ENCODE measurements at places on chromosomes 4 and X. TPM values are rescaled to one million over a fixed set of nuclear protein-coding genes. Genes with fewer than 3 reads are reported as not detected.

DNA sequence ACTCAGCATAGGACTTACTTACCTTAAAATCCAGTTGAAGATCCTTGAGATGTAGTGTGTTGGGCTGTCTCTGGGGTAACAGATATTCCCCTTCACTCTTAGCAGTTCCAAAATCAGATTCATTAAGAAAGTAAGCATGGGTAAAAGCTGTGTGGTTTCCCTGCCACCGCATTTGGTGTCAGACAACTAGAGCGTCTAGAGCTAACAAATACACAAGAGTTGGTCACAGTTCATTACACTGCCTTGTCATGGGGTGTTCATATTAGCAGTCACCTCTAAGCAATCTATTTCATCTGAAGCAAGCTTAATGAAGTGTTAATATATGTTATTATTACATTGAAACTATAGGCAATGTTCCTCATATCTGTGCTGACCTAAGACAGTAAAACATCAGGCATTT lies 342.8 kb downstream of the PPARGC1A start:
- DNase-seq, result no peak

DNA sequence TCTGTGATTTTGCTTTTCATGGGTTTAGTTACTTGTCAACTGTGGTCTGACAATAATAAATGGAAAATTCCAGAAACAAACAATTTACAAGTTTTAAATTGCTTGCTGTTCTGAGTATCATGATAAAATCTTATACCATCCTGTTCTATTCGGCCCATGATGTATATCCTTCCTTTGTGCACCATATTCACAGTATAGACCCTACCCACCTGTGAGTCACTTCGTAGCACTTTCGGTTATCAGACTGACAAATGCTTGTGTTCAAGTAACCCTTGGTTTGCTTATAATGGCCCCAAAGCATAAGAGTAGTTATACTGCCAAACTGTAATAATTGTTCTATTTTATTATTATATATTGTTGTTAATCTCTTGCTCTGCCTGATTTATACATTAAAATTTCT lies 1183.4 kb upstream of the PCDH7 start:
- no peak for DNase-seq

DNA sequence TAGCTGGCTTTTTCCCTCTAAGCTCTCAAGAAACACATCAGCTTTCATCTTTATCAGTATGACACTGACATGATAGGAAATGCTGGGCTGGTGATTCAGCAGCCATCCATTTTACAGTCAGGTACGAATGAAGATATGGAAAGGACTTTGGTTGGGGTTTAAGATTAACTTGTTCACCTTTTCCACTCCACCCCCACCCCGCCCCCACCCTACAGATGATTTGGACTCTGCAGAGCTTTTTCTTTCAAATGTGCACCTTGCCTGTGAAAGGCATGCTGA lies 132.6 kb downstream of the AKAP4 start:
- no peak for DNase-seq

PAGE2B gene
- not detected for polyA plus RNA-seq

DNA sequence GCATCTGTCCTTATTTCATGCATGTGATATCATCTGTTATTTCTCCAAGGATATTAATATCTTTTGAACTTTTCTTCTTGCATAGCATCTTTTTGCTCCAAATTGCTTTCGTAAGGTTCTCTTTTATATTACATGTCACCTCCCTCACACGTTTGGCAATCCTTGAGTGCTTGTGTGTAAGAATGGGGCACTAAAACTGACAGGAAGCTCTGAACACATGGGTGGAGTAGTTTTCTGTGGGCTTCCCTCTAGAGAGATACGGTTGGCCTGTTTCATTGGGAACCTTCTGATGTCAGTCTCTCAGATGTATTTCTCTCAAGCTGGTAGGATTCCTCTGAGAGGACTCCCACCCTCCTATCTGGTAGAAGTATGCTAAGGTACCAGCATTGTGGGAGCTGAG lies 223.0 kb downstream of the MID1 start:
- DNase-seq, result no peak

DNA sequence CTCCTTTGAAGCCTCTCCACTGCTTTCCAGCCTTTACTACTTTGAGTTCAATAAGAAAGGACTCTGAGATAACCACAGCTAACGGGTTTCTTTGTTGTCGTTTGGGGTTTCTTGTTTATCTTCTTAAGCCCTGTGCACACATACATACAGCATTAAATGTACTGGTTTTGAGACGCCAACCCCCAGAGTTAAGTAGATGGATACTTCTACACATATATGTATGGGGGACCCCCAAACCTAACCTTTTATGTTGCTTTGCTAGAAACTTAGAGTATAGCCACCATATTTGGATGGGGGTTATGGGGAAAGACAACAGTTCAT lies 697 bp downstream of the CEP135 start:
- DNase-seq, result no peak

DNA sequence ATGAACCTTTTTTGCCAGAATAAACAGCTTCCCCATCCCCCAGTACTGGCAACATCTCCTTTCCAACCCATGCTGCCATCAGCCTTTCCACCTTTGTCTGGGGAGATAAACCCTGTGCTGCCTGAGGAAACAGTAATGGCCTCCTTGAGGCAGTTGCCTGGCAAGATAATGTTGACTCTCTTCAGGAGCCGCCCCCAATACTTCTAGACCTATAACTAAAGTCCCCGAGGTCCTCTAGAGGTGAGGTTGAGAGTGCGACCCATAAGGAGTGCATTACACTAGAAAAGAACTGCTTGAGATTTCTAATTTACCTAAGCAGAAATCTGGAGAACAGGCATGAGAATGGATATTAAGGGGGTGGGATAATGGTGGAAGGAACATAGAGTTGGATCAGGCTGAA lies 963.2 kb upstream of the PCDH7 start:
- no peak for DNase-seq

GRCh38 chr4:126595643-126596042 lies 1037.1 kb upstream of the INTU start:
- no peak for DNase-seq

DNA sequence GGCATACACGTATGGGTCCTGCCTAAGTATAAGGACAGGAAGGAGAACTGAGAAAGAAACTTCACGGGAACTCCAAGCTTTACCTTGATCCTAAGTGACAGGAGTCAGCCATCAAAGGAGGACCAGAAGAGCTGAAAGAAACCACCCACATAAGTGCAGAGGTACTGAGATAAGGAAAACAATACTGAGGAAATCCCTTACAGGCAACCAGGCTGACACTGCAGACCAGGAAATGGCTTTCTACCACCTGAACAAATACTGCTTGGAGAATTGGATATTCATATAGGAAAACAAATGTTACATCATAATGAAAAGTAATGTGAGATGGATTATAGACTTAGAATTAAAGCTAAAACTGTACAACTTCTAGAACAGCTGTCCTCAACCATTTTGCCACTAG lies 127.0 kb downstream of the IL15 start:
- DNase-seq, result no peak

GRCh38 chr4:177573507-177573906 lies 131.3 kb upstream of the AGA start:
- DNase-seq, result no peak

GRCh38 chrX:53732797-53733196 lies 46.3 kb upstream of the HUWE1 start:
- DNase-seq, result no peak

GAGE1 gene
- not detected for polyA plus RNA-seq

Data from psoas muscle (tissue), 8 donors.